Activated CD4-positive, alpha-beta T cell treated with anti-CD3 and anti-CD28 coated beads for 36 hours (primary cell): ENCODE measurements at places on chromosomes 13 and 19. TPM values are rescaled to one million over a fixed set of nuclear protein-coding genes. Genes with fewer than 3 reads are reported as not detected.
A peak's percentile ranks its signal among the peaks of the same experiment; 100 is the strongest.

DNA sequence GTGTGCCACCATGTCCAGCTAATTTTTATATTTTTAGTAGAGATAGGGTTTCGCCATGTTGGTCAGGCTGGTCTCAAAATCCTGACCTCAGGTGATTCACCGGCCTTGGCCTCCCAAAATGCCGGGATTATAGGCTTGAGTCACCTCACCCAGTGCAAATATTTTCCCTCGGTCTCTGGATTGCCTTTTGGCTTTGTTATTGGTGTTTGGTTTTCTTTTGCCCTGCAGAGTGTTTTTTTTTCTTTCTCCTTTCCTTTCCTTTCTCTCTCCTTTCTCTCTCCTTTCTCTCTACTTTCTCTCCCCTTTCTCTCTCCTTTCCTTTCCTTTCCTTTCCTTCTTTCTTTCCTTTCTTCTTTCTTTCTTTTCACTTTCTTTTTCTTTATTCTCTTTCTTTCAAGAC, 33.2 kb downstream of the KDM4B start:
- no peak for DNase-seq

GRCh38 chr13:83881140-83881684, 1.1 kb downstream of the SLITRK1 start:
- no peak for DNase-seq

GRCh38 chr13:51333826-51334225, 5.7 kb upstream of the SERPINE3 start:
- DNase-seq = no peak

GRCh38 chr19:31553112-31553845, 204.0 kb upstream of the TSHZ3 start:
- no peak for DNase-seq

GRCh38 chr13:67806796-67807195, 576.7 kb upstream of the PCDH9 start:
- DNase-seq = no peak

GRCh38 chr19:33434069-33434885, 60.8 kb downstream of the CEBPG start:
- DNase-seq = no peak

GRCh38 chr13:101515504-101515903, 63.0 kb downstream of the ITGBL1 start:
- DNase-seq = no peak

DNA sequence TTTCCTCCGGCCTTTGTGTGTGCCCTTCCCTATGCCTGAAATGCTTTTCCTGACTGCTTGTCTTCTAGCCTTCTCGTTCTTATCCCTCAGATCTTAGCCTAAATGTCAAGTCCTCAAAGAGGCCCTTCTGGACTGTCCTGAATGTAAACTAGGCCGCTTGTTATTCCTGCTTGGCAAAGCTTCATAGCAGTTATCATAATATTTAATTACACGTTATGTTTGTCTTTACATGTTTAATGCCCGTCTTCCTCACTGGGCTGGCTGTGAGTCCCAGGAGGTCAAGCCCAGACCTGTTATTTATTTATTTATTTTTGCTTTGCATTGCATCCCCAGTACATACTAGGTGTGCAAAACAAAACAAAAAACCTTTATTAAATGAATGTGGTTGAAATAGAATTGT, 62.7 kb downstream of the SIPA1L3 start:
- DNase-seq = no peak

DNA sequence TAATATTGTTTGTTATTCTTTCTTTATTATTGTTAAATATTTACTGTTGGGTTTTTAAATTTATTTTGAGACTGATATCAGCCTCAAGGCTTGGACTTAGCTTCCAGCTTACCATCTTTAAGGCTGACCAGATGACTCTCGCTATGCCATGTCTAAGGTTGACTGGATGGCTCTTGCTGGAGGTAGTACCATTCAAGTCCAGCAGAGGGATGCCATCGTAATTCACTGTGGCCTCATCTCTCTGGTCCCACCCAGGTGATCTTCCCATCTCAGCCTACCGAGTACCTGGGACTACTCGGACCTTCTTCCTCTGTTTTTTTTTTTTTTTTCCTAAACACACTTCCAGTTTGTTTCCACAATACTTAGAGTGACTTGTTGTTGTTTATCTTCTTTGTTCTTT, 41.7 kb upstream of the ZNF91 start:
- DNase-seq = peak; percentile 29

GRCh38 chr19:4298810-4299550, 3.2 kb downstream of the TMIGD2 start:
- DNase-seq = no peak

GRCh38 chr19:50287331-50287730, 41.8 kb downstream of the KCNC3 start:
- no peak for DNase-seq

DNA sequence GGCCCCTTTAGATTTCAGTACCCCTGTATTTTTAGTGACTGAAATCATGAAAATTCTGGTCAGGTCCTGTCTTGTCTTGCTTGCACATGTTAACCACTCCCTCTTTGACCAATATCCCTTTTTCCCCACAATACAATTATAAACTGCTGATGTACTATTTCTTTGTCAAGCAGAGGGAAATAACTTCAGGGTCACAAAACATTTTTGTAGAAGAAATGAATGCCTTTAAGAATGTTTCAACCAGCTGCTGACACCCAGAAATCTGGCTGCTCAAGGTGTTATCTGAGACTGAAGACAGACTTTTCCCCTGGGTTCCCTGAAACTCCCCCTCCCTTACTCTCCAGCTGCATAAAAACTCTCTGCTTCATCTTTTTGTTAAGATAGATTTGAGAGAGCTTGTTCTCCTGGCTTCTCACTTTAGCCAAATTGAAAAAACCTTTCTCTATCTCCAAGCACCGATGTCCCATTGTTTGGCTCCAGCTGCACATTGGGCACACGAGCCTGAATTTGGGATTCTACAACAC, 18.4 kb upstream of the ACOD1 start:
- no peak for DNase-seq

- no peak for DNase-seq
These were observed 514 bp downstream of the CEACAM3 start for GRCh38 chr19:41796901-41797300.

- no peak for DNase-seq
These were observed 22.4 kb downstream of the ZNF571 start for GRCh38 chr19:37572203-37572602.

- DNase-seq = no peak
These were observed 843.0 kb upstream of the ATXN8OS start for GRCh38 chr13:69264362-69265334.

DNA sequence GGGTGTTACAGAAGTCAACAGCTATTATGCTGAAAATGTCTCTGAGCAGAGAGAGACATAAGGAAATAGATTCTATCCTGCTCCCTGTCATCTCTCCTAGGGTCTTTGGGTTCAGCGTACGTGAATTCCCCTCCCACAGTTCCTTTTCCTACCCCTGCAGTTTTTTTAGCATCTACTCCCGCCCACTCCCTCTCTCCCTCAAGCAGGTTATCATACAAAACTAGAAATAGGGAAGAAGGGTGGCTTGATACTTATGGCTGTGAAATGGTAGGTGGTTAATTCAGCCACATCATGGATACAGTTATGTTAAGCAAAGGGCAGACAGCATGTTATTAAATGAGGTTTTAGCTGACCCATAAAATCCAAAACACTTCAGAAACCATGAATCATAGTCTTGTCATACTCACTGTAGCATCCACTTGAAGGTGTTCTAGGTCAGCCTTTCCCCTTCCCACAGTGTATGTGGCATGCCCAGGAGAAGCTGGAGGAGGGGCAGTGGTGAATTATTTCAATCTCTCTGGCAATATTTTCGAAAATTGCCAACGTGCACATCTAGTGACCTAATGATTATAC, 236.8 kb upstream of the SERP2 start:
- DNase-seq = no peak

GRCh38 chr13:99434258-99434788, 66.9 kb upstream of the TM9SF2 start:
- peak; percentile 92 for DNase-seq

DNA sequence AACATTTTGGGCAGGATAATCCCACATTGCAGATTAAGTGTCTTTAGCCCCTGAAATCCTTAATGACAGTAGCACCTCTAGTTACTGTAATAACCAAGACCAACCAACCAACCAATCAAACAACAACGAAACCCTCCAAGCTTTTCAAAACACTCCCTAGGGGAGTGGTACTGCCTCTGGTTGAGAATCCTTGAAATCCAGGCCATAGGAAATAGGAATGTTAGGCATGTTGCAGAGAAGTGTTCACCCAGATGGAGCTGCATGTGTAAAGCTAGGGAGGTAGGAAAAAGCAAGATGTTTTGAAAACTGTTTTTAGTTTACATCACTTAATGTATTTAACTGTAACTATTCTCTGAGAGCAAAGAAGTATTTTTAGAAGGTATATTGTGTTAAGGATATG, 4.5 kb downstream of the LACC1 start:
- DNase-seq = no peak

GRCh38 chr19:27971071-27971470, 1241.9 kb downstream of the UQCRFS1 start:
- DNase-seq = no peak

DNA sequence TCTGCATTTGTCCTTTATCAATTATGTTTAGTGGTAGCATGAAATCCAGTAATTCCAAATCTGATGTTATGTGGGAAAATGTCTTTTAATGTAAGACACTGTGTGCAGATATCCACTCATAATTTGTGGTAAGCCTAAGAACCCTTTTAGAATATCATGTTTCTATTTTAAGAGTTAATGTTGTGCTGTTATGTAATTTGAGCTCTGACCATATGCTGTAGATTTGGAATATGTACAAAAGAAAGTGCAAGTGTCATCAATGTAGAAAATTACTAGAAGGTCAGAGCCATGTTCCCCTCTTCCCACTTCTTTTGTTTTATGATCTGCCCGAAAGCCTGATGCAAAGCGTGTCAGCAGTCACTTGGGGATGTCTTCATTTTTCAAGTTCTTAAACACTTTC, 44.5 kb downstream of the SCEL start:
- DNase-seq = no peak

DNA sequence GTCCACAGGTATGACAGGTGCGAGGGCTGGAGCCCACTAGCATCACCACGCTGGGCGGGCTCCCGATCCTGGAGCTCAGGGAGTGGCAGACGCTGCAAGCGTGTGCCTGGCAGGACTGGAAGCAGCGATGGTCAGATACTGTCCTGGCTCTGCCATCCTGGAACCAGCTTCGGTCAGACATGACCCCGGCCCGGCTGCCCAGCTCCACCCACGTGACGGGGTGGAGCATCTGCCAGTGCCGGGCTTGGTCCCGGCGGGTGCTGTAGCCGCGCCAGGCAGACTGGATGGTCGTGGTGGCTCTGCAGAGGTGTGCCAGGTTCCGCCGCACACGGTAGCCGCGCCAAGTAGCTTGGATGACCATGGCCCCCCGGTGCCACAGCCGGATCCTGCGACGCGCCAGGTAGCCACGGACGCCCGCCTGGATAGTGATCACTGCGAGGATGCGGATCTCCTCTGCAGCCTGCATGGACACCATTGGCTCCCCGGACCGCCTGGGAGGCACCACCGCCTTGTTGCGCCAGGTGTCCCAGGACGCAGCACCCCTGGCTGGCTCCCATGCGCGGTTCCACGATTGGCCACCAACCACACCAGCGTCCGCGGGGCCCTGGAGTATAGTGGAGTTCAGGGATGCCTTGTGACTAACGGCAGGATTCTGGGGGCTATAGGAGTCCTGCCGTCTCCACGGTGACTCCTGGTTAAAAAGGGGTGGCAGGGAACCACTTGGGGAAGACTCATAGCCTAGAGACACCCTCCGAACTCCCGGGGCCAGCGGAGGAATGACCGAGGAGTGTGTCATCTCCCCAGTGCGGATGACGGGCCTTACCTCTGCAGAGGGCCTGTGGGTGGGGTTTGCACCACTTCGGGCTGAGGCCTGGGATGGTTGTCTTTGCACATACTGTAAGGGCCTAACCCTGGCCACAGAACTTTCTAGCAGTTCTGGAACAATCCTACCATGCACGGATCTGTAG, 16.5 kb downstream of the IQCN start:
- DNase-seq = no peak

GRCh38 chr19:57210381-57210780, 19.1 kb downstream of the ZNF264 start:
- no peak for DNase-seq

DNA sequence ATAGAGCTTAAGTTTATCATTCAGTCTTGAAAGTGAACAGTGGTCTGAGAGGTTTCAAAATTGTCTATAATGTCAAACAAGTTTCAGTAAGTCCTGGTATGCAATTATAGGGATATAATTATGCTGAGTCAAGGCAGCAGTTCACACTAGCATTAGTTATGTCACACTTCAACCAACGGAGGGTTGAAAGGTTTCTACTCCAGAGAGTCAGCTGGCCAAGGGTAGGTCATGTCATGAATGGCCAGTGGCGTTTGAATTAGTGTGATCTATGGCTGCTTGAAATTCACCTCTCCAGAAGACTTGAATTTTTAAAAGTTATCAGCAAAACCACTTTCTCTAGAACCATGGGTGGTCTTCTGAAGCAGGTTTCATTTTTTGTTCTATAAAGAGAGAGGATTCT, 108.6 kb downstream of the TNFRSF19 start:
- DNase-seq = no peak

DNA sequence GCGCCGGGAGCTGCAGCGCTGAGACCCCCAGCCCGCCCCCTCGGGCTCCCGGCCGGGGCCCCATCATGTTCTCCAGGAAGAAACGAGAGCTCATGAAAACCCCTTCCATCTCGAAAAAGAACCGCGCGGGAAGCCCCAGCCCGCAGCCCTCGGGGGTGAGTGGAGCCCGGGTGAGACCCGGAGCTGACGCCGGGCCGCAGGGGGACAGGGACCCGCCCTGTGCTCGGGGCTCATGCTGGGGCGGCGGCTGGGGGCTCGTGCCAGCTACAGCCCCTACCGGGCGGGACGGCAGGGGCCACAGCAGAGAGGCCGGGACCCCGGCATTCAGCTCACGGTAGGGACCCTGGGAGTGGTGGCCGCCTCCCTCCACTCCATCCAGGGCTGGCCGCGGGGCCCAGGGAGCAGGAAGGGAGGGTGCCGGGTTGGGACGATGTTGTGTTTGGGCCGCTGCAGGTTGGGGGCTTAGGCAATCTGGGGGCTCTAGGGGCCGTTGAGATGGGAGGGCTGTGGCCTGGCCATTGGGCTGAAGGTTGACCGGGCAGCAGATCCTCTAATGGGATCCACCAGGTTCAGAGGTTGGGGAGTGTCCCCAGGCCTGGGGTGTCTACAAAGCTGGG, 482 bp downstream of the ARHGAP45 start:
- no peak for DNase-seq

GRCh38 chr13:35648201-35648600, 171.7 kb upstream of the MAB21L1 start:
- DNase-seq = no peak

DENND1C gene
- total RNA-seq = 56.3 TPM

CD70 gene
- total RNA-seq = 3.6 TPM

HSD17B14 gene
- total RNA-seq = 0.21 TPM

HPN gene
- not detected for total RNA-seq

MRI1 gene
- 39.9 TPM for total RNA-seq

PSPN gene
- total RNA-seq = 1.4 TPM

CCDC8 gene
- total RNA-seq = not detected

ZNF850 gene
- total RNA-seq = 10.7 TPM

APOC1 gene
- 2.9 TPM for total RNA-seq

C13orf42 gene
- total RNA-seq = not detected

ZNF132 gene
- total RNA-seq = 3.3 TPM

FOXA3 gene
- 0.62 TPM for total RNA-seq

NAA16 gene
- total RNA-seq = 29.8 TPM

ICAM5 gene
- total RNA-seq = 1.9 TPM

CD33 gene
- 0.26 TPM for total RNA-seq

GIPR gene
- 5.9 TPM for total RNA-seq
